ENCODE measurements at places on chromosomes 7 and 10.

DNA sequence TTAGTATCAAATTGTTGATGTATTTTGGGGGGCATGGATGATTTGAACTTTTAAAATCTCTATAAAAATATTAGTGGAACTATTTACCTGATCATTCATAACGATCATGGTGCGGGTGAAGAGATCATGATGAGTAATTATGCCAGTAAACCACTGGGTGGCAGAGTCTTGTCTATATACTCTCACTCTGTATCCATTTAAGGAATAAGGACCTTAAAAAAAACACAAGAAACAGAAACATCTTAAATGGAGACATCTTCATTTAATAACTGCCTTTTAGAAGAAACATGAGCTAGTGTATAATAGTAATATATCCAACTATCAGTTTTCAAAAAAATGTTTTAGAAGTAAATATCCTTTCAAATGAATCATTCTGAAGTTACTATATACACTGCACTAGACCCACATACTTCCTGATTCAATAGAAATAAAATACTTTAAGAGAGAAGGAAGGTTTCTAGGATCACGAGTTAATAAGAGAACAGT, 84.0 kb downstream of the NRBF2 start:
- DNase-seq: no peak

DNA sequence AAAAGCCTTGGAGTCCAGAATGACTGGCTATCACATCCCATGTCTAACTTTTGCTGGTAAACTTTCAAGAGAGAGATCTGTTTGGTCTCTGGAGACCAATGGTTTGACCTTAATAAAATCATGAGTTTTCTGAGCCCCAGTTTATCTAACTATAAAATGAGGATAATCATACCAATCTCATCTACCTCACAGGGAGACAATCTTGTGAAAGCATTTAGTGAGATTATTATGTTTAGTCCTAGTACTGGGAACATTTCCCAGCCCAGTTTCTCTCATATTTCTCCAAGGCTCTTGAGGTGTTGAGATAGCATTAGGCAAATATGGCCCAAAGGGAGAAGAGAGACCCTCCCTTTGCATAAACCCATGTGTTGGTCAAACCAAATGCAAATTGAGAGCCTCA, 25.8 kb downstream of the ABCC2 start:
- no peak for DNase-seq

DNA sequence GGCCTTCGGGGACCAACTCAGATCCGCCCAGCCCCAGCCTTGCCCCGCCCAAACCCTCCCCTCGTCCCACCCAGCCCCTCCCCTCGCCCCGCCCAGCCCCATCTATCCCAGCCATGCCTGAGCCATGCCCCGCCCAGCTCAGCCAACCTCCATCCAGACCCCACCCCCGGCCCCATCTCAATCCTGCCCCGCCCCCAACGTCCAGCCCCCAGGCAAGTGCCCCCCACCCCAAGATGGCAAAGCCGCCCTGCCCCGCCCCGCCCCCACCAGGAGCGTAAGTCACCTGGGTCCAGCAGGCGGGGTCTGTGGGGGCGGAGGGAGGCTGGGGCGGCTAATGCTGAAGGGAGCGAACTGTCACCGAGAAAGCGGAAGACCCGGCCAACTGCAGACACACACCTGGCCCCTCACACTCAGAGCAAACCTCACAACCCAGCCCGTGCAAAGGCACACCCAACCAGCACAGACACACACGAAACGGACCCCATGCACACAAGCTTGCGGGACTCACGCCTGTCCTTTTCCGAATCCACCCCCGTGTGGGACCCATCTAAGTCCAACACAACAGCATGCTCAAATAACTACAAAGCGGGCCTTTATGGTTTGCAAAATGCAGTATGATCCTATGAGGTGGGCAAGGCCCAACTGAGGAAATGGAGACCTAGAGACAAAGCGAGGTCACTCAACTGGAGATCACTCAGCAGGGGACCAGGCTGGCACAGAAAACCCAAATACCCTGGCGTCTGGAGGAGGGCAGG, 11.5 kb upstream of the OGA start:
- DNase-seq: no peak

DNA sequence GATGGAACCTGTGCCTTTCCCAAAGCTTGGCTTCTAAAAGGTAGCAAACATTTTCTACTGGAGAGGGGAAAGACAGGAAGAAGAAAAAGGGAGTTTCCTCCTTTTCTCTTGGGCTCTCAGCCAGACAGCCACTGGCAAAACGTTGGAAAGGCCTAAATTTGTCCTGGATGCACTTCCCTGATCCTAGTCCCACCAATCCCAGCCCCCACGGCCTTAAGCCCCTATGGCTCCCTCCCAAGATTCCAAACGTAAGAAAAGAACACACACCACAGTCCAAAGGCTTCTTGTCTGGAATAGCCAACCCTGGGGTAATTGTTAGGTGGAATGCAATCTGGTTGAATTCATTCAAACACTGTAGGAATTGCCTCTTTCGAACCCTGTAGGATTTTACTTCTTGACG, 959 bp upstream of the TLX1 start:
- no peak for DNase-seq

DNA sequence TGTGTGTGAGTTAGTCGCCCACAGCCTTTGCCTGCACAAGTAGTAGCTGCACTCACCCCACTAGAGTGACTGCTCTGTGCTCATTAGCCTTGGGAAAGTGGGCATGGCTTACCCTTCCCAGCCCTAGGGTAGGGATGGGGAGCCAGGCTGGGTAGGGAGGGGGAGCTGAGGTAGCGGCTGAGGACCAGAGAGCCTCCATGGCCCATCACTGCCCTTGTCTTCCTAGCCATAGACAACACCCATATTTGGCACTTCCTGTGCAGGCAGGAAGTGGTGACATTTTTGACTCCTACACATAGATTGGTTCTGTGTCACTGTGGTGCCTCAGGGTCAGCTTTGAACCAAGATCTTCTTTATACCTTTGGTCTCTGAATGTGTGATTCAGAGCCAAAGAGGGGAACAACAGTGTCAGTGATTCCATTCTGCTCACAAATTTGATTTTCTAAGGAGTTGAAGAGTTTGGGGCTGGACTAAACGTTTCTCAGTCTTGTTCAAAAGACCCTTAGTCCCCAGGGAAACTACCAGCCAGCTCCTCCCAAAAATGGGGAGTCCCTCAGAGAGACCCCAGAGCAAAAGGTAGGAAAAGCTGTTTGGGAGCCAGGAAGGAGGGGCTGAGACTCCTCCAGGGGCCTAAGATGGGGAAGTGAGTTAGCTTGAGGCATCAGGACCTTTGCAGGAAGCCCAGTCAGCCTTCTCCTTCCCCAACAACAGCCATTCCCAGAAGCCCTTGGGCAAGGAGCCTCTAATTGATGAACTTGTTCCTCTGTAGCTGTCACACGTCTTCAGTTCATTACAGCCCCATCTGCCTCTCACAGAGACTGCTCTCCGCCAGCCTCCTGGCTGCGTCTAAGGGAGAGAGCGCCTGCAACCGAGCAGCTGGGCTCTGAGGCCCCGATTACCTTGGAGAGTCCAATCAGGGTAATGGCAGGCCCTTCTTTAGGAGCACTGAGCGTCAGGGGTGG, 135.0 kb downstream of the CDH23 start:
- DNase-seq: no peak

- DNase-seq: no peak
Observed at GRCh38 chr10:113960617-113961181, 83.0 kb upstream of the ADRB1 start.
